IMR-90 (cell line): ENCODE measurements at places on chromosomes 6 and 20. TPM values are rescaled to one million over a fixed set of nuclear protein-coding genes. Genes with fewer than 3 reads are reported as not detected.

- peak; percentile 93 for DNase-seq
These were observed 28.5 kb upstream of the CITED2 start for GRCh38 chr6:139402876-139403386.

GRCh38 chr20:63232235-63233060, 3.3 kb upstream of the BIRC7 start:
- DNase-seq: peak; percentile 96

- DNase-seq: peak; percentile 21
These were observed 777 bp downstream of the SRSF6 start for GRCh38 chr20:43458422-43458924.

GRCh38 chr6:84763003-84763885, 1.2 kb downstream of the TBX18 start:
- peak; percentile 14 for DNase-seq

DNA sequence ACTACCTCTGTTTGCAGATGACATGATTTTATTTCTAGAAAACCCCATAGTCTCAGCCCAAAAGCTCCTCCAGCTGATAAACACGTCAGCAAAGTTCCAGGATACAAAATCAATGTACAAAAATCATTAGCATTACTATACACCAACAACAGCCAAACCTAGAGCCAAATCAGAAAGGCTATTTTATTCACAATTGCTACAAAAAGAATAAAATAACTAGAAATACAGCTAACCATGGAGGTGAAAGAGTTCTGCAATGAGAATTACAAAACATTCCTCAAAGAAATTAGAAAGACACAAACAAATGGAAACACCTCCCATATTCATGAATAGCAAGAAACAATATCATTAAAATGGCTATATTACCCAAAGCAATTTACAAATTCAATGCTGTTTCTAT, 65.6 kb upstream of the HTR1E start:
- DNase-seq: no peak

DNA sequence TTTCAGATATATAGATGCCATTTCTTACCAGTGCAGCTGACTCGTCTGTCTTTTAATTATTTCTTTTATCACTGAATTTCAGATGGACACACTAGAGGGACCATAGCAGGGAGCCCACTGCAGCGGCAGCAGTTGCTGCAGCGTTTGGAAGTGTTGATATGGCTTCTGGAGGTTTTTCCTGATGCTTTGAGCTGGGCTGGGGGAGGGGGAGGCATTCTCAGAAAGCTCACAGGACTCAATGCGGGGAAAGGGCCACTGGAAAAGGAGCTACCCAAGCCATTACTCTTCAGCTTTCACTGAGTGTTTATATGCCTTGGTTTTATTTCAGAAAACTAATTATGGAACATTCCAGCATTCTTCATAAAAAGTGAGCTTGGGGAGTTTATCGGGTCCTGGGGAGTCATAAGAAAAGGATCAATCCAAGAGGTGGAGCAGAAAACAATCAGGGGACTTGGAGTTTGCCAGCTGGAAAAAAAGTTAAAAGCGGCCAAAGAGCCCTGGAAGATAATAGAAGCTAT, 740.4 kb upstream of the FLRT3 start:
- no peak for DNase-seq

- DNase-seq: peak; percentile 94
These were observed 160.8 kb downstream of the PDE7B start for GRCh38 chr6:136012198-136012887.

DNA sequence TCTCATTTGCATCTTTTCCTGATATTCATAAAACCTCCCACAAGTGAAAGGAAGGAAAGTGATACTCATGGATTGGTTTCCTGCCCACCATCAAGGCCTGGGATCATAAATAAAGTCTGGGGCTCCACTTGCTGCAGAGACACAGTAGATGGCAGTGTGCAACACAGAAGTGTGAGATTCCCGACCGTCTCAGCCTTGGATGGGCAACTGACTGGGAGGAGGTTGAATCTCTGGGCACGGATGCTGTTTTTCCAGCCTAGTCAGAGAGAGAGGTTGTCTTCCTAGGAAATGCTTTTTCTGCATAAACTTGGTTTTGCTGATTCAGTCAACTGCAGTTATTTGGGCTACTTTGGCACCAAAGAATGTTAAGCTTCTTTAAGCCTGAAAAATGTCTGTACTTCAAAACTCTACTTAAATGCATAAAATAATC, 9.9 kb upstream of the RFPL4B start:
- peak; percentile 83 for DNase-seq

GRCh38 chr6:133504761-133505160, 263.6 kb downstream of the EYA4 start:
- no peak for DNase-seq

GRCh38 chr6:6105472-6106036, 98.8 kb upstream of the NRN1 start:
- DNase-seq: no peak

DNA sequence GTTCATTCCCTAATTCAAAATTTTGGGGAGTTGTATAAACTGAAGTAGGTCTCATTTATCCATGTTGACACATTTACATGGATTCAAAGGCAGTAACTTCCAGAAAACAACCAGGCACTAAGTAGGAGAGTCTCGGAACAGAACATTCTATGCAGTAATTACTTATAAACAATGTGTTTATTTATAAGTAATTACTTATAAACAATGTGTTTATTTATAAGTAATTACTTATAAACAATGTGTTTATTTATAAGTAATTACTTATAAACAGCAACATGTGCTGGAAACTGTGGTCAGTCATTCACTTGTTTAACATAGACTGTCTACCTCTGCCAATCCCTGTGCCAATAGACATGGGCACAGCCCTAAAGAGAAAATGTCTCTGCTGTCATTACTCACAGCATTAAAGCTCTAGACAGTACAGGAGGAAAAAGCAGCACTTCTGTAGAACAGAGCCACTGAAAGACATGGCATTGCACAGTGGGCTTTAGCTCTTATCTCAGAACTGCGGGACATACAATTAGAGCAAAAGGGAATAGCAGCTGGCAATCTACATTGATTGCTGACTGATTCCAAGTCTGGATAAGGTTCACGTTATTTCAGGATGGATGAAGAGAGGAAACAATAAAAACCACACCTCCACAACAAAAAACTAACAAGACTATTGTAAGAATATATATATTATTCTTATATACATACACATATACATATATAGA, 188.2 kb downstream of the WDR27 start:
- no peak for DNase-seq

DNA sequence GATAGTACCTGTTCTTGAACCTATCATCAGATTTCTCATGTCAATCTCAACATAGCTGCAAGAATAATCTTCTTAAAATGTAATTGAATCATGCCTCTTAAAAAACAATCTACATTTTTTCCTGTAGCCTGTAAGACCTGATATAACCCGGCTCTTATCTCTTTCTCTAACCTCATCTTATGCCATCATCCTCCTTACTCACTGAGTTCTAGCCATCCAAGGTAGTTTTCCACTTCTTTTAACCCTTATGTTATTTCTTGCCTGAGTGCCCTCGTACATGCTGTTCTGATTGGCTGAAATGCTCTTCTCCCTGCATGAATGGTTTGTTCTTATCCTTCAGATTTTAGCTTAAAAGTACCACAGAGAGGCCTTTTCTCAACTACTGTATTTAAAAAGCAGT, 16.4 kb downstream of the SLC17A5 start:
- DNase-seq: no peak

- no peak for DNase-seq
These were observed 41.8 kb downstream of the SRC start for GRCh38 chr20:37387519-37388269.

DNA sequence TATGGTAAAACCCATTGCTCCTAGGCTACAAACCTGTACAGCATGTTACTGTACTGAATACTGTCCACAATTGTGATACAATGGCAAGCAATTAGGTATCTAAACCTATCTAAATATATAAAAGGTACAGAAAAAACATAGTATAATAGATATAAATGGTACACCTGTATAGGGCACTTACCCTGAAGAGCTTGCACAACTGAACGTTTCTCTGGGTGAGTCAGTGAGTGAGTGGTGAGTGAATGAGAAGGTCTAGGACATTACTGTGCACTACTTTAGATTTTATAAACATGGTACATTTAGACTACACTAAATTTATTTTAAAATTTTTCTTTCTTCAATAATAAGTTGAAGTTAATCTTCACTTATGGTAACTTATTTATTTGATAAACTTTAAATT, 119.9 kb upstream of the CEP85L start:
- DNase-seq: no peak

DNA sequence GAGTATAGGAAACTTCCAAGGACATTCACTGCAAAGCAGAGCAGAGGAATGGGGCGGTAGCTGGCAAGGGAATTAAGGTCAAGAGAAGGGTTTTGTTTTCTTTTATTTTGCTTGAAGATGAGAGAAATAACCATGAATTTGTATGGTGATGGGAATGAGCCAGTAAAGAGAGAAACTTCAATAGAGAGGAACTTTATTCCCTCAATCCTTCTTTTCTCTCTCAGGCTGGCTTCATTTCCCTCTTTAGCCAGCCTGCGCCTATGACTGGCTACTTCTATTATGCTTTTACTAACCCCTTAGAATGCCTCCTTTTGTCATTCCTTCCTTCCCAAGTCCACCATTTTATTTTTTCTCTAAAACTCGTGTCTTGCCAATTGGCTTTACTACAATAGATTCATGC, 101.4 kb upstream of the CEP85L start:
- no peak for DNase-seq

DNA sequence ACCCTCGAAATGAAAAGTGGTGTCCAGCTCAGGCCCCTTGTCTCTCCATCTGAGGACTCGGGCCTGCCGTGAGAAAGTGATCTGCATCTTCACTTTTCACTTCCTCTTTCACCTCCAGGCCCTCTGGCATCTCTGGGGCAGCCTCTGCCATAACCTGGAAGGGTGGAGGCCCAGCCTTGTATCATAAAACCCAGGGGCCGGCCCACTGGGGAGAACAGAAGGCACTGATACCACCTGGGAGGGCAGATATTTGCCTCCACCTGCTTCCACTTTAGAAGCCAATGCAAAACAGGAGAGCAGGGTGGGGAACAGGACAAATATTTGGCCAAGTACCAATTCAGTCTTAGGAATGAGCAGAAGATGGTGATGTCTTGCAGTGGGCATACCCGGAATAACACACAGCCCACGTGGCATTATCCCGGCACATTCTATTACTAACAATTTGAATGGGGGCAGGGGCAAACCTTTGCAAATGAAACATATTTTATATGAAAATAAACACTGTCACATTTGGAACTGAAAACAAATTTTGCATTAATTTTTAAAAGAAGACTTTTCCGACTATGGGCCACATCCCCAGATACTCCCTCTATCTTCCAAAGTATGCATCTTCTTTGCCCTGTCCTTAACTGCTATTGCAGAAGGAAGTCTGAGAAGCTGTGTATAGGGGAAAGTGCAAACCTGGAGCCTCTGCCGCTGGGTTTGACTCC, 69.2 kb upstream of the TBC1D7 start:
- no peak for DNase-seq

DNA sequence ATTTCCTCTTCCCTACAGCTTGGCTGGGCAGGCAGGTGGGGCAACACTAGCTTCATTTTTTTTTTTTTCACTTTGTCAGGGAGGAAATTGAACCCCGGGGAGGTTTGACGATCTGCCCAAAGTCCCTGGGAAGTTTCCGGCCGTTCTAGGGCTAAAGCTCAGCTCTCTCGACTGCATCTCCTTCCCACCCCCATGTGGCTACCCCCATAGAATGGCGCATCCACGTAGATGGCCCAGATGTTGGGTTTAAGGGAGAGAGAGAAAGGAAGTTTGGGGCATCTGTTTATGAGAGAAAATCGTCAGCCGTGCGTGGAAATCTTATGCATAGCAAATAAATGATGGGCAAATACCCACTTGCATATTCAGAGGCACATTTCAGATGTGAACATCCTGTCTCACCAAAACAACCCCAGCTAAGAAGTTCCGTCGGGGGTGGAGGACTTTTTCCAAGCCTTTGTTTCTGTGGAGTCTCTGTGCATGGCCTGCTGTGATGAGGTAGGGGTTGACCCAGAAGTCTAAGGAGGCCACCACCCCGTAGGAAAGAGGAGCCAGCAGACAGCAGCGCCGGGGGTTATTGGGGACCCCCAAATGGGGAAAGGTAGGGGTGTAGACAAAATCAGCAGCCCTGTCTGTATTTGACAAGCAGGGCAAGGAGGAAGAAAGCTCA, 40.5 kb upstream of the ZNF831 start:
- DNase-seq: no peak

GRCh38 chr20:14454296-14454695, 116.9 kb upstream of the FLRT3 start:
- DNase-seq: peak; percentile 55

DNA sequence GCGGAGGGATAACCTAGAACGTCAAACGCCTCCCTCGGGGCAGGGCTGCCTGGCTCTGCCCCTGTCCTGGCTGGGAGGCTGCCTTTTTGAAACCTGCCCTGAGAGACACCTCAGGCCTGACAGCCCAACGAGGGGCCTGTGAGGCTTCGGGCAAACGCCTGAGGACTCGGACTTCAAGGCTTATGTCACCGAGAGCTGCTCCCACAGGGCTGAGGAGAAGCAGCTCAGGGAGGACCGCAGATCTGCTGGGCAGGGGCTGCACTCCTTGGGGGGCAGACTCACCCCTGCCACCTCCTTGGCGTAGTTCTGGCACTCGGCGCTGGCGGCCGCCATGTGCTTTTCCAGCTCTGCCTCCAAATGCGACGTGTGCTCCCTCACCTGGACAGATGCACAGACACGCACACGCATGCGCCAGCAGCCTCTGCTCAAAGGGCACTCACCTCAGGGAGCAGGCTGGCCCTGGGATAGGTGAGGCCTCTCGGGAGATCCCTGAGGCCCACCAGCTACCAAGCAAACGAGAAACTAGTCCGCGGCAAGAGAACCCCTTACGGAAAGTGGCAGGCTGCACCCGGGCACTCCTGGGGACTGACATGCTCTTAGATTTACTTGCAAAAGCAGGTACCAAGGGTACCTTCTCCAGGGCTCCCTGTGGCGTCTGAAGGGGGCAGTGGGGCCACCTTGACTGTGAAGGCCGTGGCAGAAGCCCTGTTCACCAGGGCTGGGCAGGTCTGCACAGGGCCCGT, 49.6 kb downstream of the DSTN start:
- DNase-seq: no peak

DNA sequence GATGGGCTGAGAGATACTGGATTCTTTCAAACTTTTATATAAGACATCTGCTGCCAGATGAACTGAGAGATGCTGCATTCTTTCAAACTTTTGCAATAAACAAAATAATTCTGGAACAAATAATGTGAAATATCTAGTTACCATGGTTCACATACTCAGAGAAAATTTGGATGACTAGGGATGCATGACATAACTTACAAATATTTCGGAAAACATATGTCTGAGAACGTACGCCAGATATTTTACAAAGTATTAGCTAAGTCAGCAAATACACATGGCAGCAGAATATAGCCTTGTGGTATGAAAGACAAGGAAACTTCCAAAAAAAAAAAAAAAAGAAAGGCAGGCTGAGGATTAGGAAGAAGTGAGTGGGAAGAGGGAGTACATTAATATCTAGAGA, 113.3 kb upstream of the TRAF3IP2 start:
- DNase-seq: peak; percentile 55

GRCh38 chr20:3407040-3407770, at the start of gene DNAAF9:
Gene DNAAF9, minus strand, starts transcription at chr20:3407669. Its CDS starts 112 bp downstream, at chr20:3407557.
- DNase-seq: peak; percentile 40

GRCh38 chr6:159594106-159594749, 98.8 kb downstream of the SOD2 start:
- DNase-seq: peak; percentile 52

The GLP1R gene
- total RNA-seq: not detected in 2 replicates

The RALY gene
- total RNA-seq: 45.8 and 46.2 TPM in 2 replicates

The SF3B5 gene
- total RNA-seq: 227 and 242 TPM in 2 replicates

The LPIN3 gene
- total RNA-seq: 1.7 and 2.3 TPM in 2 replicates

The BHLHE23 gene
- not detected in 2 replicates for total RNA-seq

The KPNA5 gene
- 5.9 and 9.4 TPM in 2 replicates for total RNA-seq

The SLC24A3 gene
- total RNA-seq: not detected in 2 replicates

The SRMS gene
- not detected in 2 replicates for total RNA-seq

The MDFI gene
- 0.18 and 0.28 TPM in 2 replicates for total RNA-seq
